ENCODE measurements at places on chromosomes 2 and 18.

- DNase-seq = no peak
These were observed 65.9 kb upstream of the AFF3 start for GRCh38 chr2:100208141-100208770.

GRCh38 chr2:237736783-237737182 is 61.8 kb upstream of the RBM44 start:
- no peak for DNase-seq

DNA sequence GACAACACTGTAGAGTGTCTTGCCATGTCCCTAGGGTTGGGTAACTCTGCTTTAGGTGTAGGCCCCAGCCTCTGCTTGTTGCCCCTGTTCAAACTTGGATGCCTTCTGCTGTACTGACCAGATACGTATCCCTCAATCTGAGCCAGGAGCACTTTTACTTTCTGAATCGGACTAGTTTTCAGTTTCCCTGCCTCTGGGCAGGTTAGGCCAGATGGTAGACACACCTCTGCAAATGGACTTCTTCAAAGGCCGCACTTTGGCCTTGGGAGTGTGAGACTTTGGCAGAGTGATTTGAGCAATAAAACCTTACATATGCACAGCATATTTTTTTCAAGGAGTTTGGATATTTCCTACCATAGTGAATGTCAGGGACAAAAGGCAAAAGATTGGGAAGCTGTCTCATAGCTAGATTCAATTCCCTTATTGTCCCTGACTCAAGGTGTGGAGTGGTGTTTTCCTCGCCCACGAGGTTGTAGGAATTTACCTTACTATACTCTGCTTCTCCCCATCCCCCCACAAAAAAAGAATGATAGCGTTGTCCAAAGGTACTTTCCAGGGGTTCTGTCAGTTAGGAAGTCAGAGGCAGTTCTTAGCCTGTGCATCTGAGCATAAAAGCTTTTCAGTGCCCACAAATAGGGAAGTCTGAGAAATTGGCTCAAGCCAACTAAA is 15.3 kb upstream of the PARD3B start:
- DNase-seq = no peak

DNA sequence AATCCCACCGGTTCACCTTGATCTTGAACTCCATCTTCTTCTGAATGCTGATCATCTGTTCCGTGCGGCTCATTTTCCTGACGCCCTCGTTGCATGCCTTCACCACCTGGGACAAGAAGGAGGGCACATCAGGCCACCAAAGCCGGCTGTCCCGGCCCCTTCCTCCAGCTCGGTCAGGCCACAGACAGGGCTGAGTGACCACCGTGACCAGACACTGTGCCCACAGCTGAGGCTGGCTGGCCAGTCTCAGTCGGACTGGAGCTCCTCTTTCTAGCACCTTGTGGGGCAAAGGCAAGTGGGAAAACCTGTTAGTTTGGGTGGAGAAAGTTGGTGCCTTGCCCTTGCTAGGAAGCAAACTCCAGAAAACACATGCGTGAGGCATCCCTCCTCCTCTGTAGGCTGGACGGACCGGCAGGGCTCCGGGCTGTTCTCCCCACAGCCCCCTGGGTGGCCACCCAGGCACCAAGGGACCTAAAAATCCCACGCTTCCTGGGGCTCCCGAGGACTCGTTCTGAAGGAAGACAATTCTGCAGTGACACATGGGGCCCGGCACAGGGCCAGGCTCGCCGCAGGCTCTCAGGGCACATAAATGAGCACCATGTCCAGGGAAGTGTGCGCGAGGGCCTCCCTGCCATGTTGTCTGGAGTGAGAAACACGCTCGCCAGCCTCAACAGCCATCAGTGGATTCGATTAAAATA is 15.3 kb downstream of the SNORC start:
- DNase-seq = no peak

DNA sequence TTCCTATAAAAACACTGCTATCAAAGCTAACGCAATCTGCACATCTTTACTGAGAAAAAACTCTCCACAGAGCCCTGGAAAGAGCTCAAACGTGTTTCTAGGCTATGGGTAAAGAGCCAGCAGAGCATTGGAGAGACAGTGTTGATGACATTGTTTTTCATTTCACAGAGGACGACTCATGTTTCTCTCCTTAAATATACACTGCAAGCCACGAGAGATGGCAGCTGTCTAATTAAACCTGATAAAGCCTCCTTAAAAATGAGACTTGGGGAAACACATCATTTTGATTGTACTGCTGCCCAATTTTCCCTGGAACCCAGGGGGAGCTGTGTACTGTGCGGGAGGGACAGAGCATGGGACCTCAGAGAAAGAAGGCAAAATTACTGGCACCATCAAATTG is 294.3 kb upstream of the SETBP1 start:
- no peak for DNase-seq

- DNase-seq = no peak
These were observed 228.7 kb upstream of the RND3 start for GRCh38 chr2:150716186-150716585.

DNA sequence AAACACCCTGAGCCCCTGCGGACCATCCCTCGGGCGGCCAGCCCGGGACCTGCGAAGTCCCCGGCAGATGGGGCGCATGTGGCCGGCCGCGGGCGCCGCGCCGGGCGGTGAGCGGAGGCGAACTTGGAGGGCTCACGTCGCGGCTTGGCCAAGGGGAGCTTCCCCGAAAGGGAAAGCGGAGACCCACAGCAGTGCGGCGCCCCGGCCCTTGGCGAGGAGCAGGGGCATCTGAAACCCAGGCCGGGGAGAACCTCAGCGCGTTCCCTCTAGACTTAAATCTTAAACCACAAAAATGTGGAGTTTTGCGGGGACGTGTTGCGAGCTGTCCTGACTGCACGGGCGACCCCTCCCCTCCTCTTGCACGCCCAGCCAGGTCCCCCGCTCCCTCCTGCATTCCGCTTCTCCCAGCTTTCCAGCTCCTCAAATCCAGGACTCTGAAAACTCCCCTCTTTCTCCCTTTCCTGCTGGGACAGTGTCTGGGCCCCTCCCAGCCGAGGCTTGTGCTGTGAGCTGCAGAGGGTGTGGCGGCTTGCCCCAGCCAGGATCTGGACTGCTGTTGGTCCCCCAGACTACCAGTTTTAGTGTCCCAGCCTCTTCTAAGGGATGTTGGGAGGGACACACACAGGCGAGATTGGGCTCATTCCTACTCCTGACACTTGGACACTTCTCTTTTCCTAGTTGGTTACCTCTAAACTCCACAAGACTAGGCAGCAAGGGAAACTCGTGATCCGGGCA is 1.3 kb downstream of the FMNL2 start:
- DNase-seq = no peak

DNA sequence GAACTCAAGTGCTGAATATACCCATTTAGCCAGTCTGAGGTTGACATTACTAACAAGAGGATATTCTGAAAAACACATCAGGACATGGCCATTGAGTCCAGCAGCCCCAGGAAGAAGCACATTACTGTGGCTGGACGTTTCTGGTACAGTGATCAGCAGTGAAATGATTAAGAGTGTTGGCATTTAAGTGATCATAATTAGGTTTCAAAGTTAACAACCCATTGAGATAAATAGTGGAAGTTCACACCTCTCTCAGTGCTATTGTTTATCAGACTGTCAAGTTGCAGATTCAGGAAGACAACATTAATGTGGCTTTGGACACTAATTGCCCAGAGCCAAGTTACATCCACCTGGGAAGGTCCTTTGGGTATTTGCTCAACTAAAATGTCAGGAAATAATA is 139.5 kb upstream of the GAREM1 start:
- no peak for DNase-seq

GRCh38 chr18:63238693-63239075 is 80.9 kb downstream of the BCL2 start:
- DNase-seq = no peak

DNA sequence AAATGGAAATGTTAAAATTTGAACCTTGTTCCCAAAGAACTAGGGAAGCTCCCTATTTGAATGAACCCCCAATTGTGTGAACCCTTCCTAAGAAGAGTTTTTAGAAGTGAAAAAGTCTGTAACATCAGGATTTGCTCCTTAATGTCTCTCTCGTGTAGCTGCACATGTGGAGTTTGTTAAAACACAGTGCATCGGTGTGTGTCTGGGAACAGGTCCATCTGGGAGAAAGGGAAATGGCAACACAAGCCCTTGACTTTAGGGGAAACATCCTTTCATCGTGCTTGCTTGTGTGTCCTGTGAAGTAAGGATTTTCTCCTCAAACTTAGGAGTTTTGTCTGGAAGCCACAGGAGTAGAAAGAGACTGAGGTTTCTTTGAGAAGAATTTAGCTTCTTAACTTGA is 203.9 kb downstream of the PRKCE start:
- no peak for DNase-seq

All from stimulated activated CD8-positive, alpha-beta memory T cell treated with anti-CD3 and anti-CD28 coated beads, Interleukin-15, amount 100 ng/mL, for 24 hours (primary cell).